ENCODE measurements at places on chromosomes 6 and 20. TPM values are rescaled to one million over a fixed set of nuclear protein-coding genes. Genes with fewer than 3 reads are reported as not detected.

COMMD7 gene
- 56.1 TPM for total RNA-seq

OXT gene
- not detected for total RNA-seq

LPA gene
- 0.07 TPM for total RNA-seq

RFX6 gene
- not detected for total RNA-seq

SH3BGRL2 gene
- total RNA-seq: 0.34 TPM

PDE7B gene
- total RNA-seq: 0.92 TPM

PRICKLE4 gene
- total RNA-seq: 0.64 TPM

MEP1A gene
- not detected for total RNA-seq

TFAP2C gene
- 13.4 TPM for total RNA-seq

FAM110A gene
- total RNA-seq: 10.3 TPM

DLK2 gene
- total RNA-seq: 7.0 TPM

CAPN11 gene
- not detected for total RNA-seq

AKAP12 gene
- 197 TPM for total RNA-seq

KIF25 gene
- not detected for total RNA-seq

LINC00237 gene
- not detected for total RNA-seq
